ENCODE measurements at places on chromosomes 11 and 22.
A peak's percentile ranks its signal among the peaks of the same experiment; 100 is the strongest.

DNA sequence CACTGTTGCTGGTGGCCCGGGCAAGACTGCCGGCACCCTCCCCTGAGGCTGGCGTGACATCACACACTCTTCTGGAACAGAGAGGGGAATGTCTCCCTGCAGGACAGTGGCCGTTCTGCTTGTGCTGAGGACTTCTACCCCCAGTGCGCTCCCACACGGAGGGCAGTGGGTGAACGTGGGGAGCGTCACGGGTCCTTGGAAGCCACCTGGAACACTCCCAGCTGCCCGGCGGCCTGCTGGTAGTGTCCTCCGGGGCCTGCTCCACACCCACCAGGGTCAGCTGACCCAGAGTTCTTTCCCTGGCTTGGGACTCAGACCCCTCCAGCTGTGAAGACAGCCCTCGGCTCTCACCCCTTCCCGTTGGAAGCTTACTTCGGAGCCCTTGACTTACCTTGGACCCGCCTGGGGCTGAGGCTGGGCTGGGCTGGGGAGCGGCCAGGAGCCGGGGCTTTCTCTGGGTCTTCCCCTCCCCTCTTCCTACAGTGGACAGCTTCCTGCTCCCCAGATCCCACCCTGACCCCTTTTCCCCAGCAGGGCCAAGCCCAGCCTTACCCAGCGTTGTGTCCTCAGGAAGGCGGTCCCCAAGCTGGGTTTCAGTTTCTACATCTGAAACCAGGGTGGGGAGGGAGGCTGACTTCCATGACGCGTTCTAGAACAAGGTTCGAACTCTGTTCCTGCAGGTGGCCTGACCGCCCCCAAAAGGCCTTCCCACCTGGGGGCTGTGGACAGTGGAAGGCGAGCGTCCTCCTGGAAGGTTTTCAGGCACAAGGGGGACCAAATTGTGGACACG is 14.8 kb upstream of the GAL start:
- DNase-seq, result no peak

DNA sequence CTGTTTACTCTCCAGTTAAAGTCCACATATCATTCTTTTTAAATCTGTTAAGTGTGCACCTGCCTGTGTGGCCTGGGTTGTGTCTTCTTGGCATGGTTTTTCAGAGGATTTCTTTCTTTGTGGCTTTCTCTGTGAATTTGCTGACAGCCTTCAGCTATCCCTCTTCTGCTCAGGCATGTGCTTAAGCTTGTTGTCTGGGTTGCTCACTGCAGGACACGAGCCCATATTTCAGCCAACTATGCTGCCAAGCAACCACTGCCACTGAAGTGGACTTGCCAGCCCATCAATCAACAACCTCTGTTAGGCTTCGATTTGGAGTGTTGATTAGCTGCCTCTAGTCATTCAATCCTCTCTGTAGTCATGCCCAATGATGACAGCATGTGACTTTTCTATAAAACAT is 18.4 kb downstream of the OR51I2 start:
- DNase-seq, result no peak

- no peak for DNase-seq
These were observed 3.4 kb downstream of the CDON start for GRCh38 chr11:126059238-126059781.

DNA sequence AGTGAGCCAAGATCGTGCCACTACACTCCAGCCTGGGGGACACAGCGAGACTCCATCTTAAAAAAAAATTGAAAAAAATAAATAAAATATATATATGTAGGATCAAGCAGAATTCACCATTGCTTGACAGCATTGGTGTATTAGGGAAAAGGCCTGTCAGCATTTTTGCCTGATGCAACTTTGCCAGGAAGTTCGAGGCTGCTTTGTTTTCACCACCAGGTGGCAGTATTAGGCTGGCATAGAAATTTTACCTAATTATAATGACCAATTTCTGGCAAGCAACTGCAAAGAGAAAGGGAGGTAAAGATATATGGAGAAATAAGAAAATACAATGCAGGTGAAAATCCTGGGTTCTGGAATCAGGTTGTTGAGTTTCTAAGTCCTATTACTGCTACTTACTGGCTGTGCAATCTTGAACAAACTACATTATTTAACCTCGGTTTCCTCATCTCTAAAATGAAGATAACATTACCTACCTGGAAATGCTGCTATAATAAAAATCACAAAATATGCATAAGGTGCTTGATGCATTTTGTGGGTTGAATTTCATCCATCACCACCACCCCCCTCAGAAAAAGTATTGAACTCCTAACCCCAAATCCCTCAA is 24.7 kb downstream of the LAYN start:
- peak; percentile 41 for DNase-seq

All from activated T-cell treated with anti-CD3 and anti-CD28 coated beads for 1 hour (primary cell).